ENCODE measurements at places on chromosomes 5 and 9.

- DNase-seq, result no peak
These were observed 27.1 kb downstream of the LCP2 start for GRCh38 chr5:170270293-170271069.

DNA sequence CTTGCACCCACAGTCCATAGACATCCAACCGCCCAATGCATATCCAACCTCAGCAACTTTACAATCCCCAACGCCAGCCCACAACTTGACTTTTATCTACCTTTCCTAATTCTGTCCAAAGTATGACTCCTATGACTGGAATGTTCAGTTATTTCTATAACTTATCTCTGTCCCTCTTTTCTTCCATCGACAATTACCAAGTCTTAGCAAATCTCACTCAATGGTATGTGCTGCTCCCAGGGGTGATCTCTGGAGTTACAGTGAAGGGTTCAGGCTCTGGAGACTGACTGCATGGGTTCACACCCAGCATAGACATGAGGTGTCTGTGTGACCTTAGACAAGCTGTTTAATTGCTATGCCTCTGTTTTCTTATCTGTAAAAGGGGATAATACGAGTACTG lies 106.9 kb downstream of the SPOCK1 start:
- no peak for DNase-seq

- DNase-seq, result no peak
These were observed 21.4 kb downstream of the TTLL11 start for GRCh38 chr9:122071715-122072114.

DNA sequence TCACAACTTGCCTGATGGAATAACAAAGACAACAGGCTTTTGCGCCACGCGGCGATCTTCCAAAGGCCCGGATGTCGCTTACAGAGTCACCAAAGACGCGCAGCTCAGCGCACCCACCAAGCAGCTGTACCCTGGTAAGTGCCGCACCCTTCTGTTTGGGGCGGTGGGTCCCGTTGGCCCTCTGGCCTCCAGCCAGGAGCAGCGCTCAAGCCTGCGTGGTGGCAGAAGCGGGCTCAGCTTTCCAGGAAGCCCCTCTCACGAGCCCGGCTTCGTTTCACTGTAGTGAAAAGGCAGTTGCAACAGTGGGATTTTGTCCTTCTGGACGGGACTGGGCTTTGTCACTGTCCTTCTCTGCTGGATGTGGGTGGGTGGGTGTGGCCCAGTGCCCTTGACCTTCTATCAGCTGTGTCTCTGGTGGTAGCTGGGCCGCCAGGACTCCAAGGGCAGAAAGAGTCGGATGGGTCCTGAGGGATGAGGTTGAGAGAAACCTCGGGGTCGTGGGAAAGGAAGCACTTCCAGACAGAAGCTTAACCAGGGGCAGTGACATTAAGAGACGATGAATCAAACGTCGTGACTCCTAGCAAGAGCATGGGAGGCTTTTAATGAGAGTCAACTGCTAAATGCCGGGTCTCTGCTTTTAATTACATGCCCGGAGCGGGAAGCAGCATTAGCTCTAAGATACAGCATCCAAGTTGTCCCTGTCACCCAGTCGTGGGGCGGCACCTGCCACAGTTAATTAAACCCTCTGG lies 49.5 kb downstream of the COL5A1 start:
- DNase-seq, result no peak

GRCh38 chr5:116340799-116341198 lies 233.8 kb downstream of the SEMA6A start:
- no peak for DNase-seq

DNA sequence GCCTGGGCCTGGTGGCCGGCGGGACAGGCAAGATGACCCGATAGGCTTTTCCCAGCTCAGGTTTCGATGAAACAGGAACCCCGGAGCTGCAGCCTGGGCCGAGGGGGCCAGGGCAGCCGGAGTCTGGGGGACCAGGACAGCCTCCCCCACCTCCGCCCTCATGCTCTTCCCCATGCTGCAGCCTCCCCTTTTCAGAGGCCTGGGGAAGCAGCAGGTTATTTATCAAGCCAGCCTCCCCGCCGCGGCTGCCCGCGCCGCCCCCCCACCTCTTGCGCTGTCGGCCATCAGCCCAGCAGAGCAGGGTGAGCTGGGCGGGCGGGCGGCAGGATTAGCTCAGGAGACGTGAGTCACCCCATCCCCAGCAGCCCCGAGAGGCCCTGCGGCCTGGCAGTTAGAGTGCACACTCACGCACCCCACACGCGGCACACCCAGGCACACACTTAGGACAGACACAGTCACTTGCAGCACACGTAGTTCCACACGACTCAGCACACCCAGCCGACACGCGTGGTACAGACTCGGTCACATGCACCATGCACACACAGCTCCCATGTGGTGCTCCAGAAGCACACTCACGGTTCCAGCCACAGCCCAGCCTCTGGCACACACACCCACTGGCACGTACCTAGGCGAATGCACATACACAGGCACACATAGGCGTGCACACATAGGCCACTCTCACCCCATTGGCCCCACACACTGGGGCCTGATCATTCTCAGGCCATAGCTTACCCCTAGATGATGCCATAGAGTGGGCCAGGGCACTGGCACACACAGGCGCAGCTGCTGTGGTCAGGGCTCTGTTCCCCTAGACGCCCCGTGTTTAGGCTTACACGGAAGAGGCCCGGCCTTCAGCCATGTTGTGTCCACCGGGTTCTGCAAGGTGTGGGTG lies 13.0 kb downstream of the CXXC5 start:
- DNase-seq, result no peak

GRCh38 chr5:137607771-137608170 lies 108.6 kb upstream of the SPOCK1 start:
- DNase-seq, result no peak

GRCh38 chr5:112707187-112708102 lies 30.2 kb upstream of the APC start:
- peak; percentile 98 for DNase-seq

DNA sequence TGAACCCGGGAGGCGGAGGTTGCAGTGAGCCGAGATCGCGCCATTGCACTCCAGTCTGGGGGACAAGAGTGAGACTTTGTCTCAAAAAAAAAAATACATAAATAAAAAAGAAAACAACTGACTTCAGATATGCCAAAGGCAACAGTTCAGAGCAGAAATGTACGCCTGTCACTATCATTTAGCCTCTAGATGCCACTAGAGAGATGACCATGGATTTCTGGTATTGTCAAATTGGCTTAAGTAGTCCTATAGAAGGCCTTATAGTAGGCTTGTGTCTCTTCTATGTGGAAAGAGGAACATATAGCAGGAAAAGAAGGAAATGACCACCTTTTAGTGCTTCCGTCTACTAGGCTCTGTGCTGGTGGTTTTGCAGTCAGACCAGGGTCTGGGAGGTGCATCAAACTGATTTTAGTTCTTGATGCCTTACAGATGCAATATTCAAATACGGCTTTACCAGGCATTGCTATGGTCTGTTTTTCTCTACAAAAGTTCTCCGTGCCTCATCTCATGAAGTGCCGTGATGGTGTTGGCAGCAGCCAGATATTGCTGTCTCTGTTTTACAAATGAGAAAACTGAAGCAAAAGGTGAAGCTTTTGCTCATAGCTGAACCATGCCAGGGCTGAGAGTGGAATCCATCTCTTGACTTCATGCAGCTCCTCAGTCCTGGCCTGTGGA lies 17.2 kb downstream of the AGXT2 start:
- DNase-seq, result no peak

DNA sequence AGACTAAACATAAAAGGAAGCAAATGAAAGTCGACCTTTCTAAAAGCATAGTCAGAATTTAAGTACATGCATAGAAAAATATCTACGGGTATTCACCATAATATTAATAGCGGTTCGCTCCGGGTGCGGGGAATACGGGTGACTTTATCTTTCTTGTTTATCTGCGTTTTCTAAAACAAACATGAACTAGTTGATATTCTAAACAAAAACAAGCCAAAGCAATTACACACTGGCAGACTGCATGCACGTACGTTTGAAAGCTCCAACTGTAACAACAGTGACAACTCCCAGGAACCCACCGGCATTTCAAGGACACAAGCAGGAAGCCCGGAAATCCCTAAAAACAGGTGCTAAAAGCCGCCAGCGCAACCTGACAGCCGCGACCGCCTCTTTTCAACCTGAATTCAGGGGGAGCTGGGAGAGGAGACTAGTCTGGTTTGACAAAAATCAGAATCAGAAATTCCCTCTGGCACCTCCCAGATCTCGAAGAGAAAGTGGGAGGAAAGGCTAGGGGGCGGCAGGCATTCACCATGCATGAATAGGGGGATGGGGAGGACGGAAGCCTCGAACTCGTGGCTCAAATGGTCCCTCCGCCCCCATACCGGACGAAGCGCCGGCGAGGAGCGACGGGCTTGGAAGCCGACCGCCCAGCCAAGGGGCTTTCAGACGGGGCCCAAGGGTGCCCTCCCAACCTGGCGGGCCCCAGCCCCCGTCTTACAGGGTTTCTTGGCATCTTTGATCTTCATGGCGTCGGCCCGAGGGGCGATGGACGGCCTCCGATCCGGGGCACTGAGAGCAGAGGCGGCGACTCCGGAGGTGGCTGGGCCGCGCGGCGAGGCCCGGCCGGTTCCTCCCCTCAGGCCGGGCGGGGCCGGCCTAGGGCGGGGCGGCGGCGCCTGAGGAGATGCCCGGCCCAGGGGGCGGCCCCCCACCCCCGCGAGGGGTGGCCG lies at the start of gene PANK3:
PANK3 (minus strand) TSS at position 831 of the 950 bp plus-strand sequence; CDS start at position 746, 85 bp downstream.
- no peak for DNase-seq

DNA sequence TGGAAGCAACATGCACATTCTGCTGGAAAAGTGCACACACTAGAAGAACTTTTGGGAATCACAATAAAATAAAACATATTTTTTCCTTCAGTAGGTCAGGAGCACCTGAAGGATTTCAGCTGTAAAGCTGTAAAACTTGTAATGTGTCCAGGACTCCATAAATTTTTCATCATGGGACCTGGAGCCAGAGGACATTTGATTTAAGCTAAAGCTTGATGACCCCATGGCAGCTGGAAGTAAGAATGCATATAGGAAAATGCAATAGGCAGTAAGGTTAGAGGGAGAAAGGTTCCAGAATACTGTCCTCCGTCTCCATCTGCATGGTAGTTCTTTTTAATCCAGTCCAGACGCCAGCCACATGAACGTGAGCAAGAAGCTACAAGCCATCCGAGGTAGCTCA lies 166.0 kb downstream of the ADAMTSL1 start:
- DNase-seq, result no peak

DNA sequence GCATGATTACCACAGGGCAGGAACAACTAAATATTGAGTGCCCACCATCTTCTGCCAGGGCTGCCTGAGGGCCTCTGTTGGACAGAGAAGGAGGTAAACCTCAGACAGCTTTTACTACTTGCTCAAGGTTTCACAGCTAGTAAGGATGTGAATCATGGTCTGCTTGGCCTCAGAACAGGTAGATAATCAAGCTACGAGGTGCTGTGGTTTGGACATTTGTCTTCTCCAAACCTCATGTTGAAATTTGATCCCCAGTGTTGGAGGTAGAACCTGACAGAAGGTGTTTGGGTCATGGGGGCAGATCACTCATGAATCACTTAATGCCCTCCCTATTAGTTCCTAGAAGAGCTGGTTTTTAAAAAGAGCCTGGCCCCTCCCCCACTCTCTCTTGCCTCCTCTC lies 541.2 kb upstream of the TRPC7 start:
- no peak for DNase-seq

- DNase-seq, result no peak
These were observed 66.6 kb upstream of the STXBP1 start for GRCh38 chr9:127545196-127546124.

GRCh38 chr9:136545965-136546696 lies at the start of gene NOTCH1:
Gene NOTCH1, minus strand, starts transcription at chr9:136546048. Its CDS starts 262 bp downstream, at chr9:136545786.
- peak; percentile 87 for DNase-seq

DNA sequence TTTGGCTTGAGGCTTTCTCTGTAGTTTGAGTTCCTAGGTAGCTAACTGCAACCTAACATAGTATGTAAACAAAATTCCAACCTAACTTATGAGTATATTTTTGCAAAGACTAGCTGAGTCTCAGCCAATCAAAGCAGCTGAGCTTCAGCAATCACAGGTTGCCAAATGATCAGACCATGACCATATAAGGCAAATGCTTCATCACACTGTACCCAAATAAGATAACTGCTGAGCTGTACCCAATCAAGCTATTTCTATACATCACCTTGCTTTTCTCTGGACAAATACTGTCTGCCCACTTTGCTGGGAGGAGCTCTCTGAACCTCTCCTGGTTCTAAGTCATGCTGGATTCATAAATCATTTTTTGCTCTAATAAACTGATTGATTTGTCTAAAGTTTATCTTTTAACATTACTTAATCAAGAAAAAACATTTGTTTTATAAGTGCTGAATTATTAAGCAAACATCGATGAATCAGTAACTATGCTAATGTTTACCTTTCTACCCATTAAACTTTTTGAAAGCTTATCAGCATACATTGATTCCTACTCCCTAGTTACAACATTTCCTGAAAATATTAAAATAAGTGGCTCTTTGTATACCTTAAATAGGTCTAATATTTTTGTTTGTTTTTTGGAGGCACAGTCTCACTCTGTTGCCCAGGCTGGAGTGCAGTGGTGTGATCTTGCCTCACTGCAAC lies 129.7 kb upstream of the PCA3 start:
- DNase-seq, result no peak

DNA sequence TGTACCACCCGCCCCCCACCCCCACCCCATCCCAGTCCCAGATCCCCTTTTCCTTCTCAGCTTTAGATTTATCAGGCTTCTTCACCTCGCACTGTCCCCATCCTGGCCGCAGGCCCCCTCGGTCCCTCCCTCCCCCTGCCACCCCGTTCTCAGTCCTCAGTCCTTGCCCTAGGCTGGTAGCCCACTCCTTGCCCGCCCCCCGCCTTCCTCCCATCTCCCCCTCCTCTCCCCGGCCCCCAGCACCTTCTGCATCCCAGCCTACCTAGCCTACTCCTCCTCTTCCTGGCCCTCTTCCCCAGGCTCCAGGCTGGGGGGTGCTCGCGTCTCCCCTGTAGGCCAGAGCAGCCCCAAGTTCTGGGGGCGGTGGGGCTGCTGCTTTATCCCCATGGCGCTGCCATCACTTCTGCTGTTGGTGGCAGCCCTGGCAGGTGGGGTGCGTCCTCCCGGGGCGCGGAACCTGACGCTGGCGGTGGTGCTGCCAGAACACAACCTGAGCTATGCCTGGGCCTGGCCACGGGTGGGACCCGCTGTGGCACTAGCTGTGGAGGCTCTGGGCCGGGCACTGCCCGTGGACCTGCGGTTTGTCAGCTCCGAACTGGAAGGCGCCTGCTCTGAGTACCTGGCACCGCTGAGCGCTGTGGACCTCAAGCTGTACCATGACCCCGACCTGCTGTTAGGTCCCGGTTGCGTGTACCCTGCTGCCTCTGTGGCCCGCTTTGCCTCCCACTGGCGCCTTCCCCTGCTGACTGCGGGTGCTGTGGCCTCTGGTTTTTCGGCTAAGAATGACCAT lies 828 bp downstream of the NPR2 start:
- DNase-seq, result no peak

DNA sequence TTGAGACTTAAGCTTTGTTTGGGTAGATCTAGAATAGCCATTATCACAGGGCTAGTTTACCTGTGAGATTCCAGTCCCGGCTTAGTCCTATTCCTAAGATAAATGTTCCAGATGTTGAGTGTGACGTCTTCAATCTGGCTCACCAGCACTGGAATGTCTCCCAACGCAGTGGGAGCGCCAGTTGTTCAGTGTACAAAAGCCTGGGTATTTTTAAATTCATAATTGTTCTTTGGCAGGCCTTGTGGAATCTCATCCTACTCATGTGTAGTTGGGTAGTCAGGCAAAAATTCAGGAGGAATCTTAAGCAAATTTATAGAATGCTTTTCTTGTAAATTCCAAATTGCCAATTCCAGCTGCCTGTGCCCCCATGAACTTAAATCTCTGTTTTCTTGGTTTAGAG lies 272.6 kb upstream of the KCNN2 start:
- DNase-seq, result no peak

- DNase-seq, result no peak
These were observed 117.2 kb upstream of the CACNA1B start for GRCh38 chr9:137760426-137760825.

Measured in stimulated activated CD4-positive, alpha-beta T cell treated with anti-CD3 and anti-CD28 coated beads, Interleukin-4, amount 100 ng/mL, for 4 hours (primary cell).